Breast epithelium (tissue), 4 donors: ENCODE measurements at places on chromosomes 3 and 15.

GRCh38 chr3:139358841-139359562 lies 15.2 kb downstream of the MRPS22 start:
- H3K4me1 ChIP-seq: no peaks in the 10 kb centered on the region
- H3K36me3 ChIP-seq: peaks cover 7% of the 10 kb centered on the region
- no peaks in the 10 kb centered on the region for H3K27me3 ChIP-seq
- no peak overlapping the region for H3K4me3 ChIP-seq
- H3K27ac ChIP-seq: no peak overlapping the region
- no peak for DNase-seq

DNA sequence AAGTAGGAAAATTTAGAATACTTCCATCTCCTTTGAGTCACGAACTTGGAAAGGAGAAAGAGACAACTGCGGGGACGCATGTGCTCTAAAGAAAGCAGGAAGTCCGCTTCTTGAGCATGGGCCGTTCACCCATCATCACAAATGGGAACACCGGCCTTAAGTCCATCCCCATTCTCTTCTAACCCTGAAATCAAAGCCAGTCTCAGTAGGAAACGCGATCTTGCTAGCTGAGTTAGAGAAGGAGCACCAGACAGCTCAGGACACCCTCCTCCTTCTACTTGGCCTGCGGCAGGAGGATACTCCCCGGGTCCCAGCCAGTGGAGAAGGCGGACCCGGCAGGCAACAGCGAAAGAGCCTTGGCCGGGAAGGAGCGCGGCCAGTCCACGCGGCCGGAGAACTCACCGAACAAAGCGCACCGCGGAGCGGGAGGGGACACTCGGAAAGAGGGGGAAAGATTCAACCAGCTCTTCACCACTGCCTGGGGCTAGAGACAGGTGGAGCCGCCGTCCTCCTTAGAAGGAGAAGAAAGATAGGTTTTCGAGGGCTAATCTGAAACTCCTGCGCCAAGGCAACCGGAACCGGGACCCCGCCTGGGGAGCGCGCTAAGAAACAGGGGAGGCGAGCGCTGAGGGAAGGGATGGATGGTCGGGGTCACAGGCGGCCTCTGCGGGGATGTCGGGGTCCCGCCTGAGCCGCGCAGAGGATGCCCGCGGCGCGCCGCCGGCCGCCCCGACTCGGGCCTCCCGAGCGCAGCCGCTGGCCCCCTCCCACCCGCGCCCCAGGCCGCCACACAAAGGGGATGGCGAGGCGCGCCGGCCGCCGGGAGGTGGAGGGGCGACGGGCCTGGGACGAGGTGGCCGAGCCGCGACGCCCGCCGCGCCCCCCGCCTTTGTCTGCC lies 818 bp downstream of the SLC4A7 start:
- H3K36me3 ChIP-seq: no peaks in the 10 kb centered on the region
- H3K27me3 ChIP-seq: no peaks in the 10 kb centered on the region
- no peak for DNase-seq
- peak overlapping the region; percentile 91 for H3K4me3 ChIP-seq
- peaks cover 9% of the 10 kb centered on the region for H3K4me1 ChIP-seq

GRCh38 chr15:70140543-70141375 lies 43.0 kb upstream of the TLE3 start:
- no peaks in the 10 kb centered on the region for H3K4me1 ChIP-seq
- H3K36me3 ChIP-seq: no peaks in the 10 kb centered on the region
- peak overlapping the region; percentile 6 for H3K4me3 ChIP-seq

DNA sequence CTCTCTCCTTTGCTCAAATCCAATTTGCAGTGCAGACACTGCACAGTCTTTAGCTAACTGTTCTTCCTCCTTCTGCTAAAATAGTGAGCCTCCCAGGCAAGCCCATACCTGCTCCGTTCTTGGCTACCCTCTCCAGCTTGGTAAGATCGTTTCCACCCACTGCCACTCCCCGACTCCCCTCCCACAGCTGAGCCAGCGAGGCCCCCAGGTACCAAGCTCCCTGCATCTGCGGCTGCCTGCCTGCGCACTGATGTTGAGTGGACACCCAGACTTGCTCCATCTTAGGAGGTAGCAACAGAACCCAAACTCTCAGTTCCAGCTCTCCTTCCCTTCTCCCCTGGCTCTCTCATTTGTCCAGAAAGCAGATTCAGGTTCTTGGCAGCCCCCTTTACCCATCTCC lies 7.9 kb upstream of the TNK2 start:
- no peaks in the 10 kb centered on the region for H3K27me3 ChIP-seq
- no peak for DNase-seq
- no peaks in the 10 kb centered on the region for H3K36me3 ChIP-seq
- no peak overlapping the region for H3K27ac ChIP-seq
- H3K4me1 ChIP-seq: no peaks in the 10 kb centered on the region
- H3K4me3 ChIP-seq: no peak overlapping the region

DNA sequence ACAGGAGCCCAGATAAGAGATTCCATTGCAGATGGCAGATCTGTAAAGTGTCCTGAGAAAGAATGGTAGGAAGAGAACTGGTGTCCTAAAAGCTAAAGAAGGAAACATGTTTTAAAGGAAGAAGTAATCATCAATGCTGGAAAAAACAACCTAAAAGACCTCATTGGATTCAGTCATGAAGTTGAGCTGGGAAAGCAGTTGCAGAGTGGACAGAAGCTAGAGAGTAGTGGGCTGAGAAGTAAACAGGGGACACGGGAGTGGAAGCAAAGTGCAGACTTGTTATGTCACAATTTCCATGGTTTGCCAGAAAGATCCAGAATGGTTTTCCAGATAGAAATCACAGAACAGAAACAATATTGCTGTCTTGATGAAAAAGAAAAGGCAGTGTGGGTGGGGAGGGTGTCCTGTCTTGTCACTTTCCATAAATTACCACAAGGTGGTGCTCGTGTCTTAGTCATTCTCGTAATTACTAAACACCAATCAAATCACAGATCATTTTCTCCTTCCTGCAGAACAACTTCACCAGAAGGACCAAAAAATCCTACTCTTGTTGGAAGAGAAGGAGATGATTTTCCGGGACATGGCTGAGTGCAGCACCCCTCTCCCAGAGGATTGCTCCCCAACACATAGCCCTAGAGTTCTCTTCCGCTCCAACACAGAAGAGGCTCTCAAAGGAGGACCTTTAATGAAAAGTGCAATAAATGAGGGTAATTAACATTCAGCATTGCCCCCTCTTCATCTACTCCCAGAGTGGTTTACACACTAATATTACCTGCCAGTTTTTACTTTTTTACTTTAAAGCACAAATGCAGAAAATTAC lies 64.5 kb downstream of the KLHL25 start:
- peak overlapping the region; percentile 41 for H3K27ac ChIP-seq
- H3K4me1 ChIP-seq: no peaks in the 10 kb centered on the region
- no peak overlapping the region for H3K4me3 ChIP-seq
- no peaks in the 10 kb centered on the region for H3K27me3 ChIP-seq
